ENCODE measurements at places on chromosomes 5 and 9.

GRCh38 chr5:38465061-38465460 is 91.4 kb downstream of the LIFR start:
- DNase-seq, result no peak

DNA sequence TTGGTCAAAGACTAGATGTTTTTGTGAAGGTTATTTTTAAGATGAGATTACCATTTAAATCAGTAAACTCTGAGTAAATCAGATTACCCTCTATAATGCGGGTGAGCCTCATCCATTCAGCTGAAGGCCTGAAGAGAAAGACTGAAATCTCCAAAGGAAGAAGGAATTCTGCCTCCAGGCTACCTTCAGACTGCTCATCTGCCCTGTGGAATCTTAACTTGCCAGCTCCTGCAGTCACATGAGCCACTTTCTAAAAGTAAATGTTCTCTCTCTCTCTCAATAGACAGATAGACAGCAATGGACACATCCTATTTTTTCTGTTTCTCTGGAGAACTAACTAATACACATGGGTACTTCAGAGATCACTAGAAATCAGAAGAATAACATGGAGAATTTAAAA is 182.8 kb downstream of the CFAP90 start:
- no peak for DNase-seq

DNA sequence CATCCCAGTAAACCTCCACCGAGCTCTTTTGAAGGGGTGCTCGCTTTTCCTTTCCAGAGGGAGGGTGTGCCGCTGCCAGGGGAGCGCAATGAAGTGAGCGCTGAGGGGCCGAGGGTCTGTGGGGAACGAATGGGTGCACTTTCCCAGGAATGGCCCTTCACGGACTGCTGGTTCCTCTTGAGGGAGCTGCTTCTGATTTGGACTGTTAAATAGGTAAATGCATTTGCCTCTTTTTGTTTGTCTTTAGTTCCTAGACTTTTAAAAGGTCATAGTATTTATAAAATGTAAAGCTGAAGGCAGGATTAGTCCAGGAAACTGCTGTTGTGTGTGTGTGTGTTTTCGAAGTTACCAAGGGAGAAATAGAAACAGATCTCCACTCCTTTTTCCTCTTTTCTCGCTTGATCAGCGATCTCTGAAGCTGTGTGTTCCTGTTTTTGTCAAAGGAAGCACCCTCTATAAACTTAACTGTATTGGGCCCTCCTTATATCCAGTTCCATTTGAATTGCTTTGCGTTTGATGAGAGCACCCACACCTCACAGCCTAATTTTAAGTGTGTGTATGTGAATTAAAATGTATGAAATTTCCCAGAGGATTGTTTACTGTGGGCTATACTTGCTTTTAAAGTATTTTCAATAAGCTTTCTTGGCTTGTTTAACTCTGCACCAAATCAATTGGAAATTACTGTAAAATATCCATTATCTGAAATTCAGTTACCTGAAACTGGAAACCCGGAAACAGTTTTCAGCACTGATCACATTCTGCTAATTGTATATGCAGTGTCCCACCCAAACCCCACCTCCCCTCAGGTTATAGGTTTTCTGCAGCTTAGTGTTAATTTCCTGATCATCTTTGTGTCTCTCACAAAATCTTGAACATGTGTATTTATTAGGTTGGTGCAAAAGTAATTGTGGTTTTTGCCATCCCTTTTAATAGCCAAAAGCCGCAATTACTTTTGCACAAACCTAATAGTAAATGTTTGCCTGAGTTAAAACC is 966 bp downstream of the SNX2 start:
- no peak for DNase-seq

GRCh38 chr5:68593211-68593671 is 377.7 kb downstream of the PIK3R1 start:
- no peak for DNase-seq

DNA sequence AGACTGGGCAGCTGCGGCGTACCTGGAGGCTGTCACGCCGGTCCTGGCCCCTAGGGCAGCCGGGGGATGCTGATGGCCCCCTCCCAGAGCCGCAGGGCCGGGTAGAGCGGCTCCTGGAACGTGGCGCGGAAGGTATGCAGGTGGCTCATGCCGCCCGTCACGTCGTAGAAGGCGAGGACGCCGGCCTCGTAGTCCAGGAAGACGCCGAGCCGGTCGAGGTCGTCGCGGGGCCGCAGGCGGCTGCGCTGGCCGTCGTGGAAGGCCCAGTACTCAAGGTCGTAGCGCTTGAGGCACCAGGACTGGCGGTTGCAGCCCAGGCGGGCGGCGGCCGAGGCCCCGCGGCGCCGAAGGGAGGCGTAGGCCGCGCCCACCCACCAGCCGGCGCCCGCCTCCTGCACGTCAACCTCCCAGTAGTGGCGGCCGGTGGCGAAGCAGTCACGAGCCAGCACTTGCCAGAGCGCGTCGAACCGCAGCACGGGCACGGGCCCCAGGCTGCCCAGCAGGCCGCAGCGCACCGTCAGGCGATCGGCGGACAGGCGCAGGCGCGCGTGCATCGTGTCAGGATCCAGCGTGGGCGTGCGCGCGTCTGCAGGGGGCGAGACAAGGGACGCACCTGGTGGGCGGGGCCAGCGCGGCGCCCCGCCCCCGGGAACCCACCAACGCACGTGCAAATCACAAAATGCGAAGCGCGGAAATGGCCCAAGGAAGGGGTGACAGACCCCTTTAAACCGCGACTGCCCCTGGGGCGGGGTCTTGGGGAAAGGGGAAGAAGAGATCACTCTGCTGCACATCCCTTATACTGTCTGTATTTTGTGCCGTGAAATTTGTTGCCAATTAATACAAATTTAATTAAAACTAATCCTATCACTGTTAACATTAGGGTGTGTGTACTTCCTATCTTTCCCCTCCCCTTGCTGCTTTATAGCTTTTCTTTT is 31.2 kb downstream of the NANS start:
- DNase-seq, result peak; percentile 16

DNA sequence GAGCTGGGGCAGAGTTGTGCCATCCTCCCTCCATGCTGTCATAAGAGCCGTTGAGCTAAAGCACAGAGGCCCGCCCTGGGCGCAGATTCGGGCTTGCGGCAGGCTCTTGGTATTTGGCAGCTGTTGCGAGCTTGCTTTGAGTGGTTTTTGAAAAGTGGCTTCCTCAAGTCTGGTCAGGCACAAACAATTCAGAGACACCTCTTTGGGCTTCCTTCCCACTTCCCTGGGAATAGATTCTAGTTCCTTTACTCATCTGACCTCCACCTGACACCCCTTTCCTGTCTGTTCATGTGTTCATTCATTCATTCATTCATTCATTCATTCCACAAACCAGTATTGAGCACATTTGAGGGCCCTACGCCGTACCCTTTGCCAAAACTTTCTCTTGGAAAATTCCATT is 27.4 kb downstream of the NCS1 start:
- DNase-seq, result no peak

DNA sequence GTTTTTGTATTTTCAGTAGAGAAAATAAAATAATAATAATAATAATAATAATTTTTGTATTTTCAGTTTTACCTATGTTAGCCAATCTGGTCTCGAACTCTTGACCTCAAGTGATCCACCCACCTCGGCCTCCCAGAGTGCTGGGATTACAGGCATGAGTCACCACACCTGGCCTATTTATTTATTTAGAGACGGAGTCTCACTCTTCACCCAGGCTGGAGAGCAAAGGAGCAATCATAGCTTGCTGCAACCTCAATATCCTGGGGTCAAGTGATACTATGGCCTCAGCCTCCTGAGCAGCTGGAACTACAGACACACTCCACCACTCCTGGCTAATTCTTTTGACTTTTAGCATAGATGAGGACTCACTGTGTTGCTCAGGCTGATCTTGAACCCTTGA is 167.5 kb downstream of the TLE1 start:
- DNase-seq, result no peak

DNA sequence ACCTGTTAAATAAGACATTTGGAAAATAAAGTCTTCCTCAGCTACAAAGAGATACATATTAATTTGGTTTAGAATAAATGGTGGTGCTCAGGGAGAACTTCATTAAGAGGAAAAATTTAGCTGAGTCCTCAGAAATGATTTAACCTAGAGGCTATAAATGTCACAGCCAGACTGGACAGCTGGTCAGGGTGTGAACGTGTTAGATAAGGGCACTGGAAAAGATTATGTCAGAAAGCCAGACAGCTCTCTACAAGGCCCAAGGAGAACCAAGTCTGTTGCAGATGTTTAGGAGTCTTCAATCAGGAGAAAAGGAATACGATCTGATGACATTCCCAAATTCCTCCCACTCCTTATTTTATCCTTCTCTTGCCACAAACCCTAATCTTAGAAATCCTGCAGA is 265.2 kb downstream of the MAT2B start:
- no peak for DNase-seq

- no peak for DNase-seq
These were observed 132.4 kb upstream of the EPB41L4A start for GRCh38 chr5:112551419-112552032.

- DNase-seq, result no peak
These were observed 1595.9 kb upstream of the NUDT12 start for GRCh38 chr5:105158526-105158925.

GRCh38 chr5:170300361-170301013 is 2.9 kb upstream of the LCP2 start:
- no peak for DNase-seq

- peak; percentile 15 for DNase-seq
These were observed at the start of gene INSYN2B for GRCh38 chr5:169980418-169981053. TSS of gene INSYN2B (minus strand) at chr5:169980495. CDS start at chr5:169883898, 96,597 bp downstream.

DNA sequence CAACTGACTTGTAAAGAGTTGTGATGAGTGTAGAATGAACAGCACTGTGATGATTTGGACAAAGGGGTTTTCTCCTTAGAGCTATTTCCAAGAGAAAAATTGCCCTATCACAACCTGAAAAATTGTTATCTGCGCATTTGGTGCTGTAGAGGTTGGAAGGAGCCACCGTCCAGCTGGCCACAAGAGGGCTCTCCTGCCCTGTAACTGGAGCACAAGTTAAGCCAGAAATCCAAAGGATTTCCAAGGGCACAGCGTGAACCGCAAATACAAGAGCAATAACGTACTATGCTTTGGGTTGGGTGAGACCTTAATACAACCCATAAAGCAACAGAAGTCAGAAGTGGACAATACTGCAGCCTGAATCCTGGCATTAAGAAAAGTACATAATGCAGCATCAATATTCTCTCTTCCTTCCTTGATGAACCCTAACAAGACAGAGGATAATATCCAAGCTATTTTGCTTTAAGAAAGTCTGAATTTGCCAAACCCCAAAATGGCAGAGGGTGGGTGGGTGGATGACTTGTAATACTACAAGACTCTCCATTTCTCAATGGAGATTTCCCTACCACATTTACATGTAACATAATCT is 56.8 kb upstream of the SMIM32 start:
- no peak for DNase-seq

DNA sequence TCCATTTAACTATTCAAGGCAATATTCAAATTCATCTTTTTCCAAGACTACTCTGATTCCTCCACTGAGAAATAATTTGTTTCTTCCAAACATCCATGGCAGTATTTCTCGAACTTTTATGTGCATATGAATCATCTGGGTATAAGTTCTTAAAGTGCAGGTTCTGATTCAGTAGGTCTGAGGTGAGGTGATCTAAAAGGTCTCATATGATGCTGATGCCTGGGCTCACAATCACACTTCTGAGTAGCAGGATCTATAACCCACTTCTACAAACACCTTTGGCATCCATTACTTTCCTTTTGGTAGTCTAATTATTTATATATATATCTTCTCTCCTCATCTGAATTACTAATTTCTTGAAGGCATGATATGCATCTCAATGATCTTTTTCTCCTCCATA is 7.2 kb downstream of the ERP44 start:
- no peak for DNase-seq

DNA sequence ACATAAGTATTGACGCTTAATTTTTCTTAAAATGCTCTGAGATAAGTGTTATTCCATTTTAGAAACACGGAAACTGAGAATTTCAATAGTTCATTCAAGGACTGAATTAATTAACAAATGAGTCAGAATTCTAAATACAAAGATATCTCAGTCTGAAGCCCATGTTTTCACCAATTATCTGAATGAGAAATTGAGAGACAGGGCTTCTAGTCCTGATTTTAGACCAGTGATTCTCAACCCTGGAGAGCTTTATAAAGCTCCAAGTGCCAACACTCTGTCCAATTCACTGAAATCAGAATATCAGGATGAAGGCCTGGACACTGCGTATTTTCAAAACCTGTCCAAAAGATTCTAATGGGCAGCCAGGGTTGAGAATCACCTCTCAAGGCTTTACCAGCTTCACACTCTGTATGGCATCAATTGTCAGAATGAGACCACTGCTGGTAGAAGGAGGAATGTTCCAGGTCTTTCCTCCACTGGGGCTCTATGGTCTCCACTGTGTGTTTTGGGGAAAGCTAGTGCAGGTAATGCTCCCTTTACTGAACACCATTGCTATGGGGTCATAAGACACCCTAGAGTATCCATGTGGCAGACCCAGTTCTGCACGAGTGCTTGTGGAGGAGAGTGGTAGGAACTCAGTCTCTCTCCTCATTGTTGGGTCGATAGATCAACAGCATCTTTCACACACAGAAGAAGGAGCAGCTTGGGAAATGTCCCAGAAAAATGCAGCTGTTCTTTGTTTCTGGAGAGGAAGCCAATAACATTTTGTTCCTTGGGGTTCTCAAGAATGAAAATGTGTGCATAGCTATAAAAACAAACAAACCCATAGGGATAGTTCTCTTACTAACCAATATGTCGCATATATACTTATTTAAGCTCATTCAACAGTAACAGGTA is 99.7 kb upstream of the OSMR start:
- no peak for DNase-seq

- no peak for DNase-seq
These were observed 176.6 kb upstream of the C9orf72 start for GRCh38 chr9:27749838-27750237.

DNA sequence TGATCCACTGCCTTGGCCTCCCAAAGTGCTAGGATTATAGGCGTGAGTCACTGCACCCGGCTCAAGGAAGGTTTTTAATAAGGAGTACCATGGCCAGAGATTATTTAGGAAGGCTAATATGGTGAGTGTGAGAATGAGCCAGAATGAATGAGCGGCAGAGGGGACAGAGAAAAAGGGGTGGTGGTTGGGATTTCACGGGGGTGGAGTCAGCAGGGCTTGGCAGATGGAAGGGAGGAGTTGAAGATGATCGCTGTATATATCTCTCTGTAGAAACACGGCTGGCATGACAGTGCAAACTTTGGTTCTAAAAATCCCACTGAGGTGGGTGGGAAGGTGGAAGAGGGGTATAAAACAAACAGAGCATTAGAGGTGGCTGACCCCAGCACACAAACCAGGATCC is 176.7 kb upstream of the TBC1D2 start:
- DNase-seq, result no peak

- no peak for DNase-seq
These were observed 1.8 kb upstream of the LHX3 start for GRCh38 chr9:136206602-136207275.

GRCh38 chr5:54646356-54647101 is 129.0 kb downstream of the SNX18 start:
- peak; percentile 59 for DNase-seq

GRCh38 chr5:175688352-175689146 is 30.7 kb downstream of the HRH2 start:
- no peak for DNase-seq

GRCh38 chr9:12698266-12698665 is 5.1 kb downstream of the TYRP1 start:
- DNase-seq, result no peak

GRCh38 chr5:64292611-64293215 is 127.1 kb downstream of the RNF180 start:
- no peak for DNase-seq

- DNase-seq, result no peak
These were observed 64.2 kb upstream of the FST start for GRCh38 chr5:53416144-53416738.

- DNase-seq, result no peak
These were observed 6.6 kb upstream of the RASGRF2 start for GRCh38 chr5:80953587-80953986.

All from activated T-cell treated with anti-CD3 and anti-CD28 coated beads for 48 hours (primary cell).